ENCODE measurements at places on chromosomes 7 and 10. TPM values are rescaled to one million over a fixed set of nuclear protein-coding genes. Genes with fewer than 3 reads are reported as not detected.

- DNase-seq = peak; percentile 68
Measured at GRCh38 chr10:50740293-50740648, 535 bp downstream of the ASAH2B start.

- DNase-seq = no peak
Measured at GRCh38 chr7:151312831-151313809, 28.5 kb upstream of the NUB1 start.

DNA sequence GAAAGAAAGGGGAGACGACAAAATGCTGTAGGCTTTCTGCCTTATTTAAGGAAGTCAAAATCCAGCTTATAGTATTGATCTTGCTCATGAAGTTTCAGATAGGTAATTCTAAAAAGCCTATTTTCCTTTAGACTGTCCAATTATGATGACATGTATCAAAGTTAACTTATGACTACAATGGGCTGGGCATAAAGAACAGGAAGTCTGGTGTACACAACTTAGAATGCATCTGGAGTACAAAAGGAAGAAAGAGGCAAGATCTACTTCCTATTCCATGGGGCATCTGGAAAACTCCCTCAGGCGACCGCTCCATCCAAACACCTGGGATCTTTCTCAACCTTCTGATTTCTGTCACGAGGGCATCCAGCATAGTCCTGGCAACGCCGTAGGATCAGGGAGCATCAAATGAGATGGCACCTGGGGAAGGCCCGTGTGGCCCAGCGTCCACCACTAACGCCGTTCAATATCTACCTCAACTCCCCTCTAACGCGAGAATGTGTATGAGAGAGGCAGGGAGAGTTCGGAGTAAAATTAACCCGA is 512 bp downstream of the FAM24B start:
- no peak for DNase-seq

GRCh38 chr7:130231792-130232191 is 24.1 kb downstream of the SSMEM1 start:
- DNase-seq = no peak

The PCLO gene
- total RNA-seq = 0.57 TPM

DNA sequence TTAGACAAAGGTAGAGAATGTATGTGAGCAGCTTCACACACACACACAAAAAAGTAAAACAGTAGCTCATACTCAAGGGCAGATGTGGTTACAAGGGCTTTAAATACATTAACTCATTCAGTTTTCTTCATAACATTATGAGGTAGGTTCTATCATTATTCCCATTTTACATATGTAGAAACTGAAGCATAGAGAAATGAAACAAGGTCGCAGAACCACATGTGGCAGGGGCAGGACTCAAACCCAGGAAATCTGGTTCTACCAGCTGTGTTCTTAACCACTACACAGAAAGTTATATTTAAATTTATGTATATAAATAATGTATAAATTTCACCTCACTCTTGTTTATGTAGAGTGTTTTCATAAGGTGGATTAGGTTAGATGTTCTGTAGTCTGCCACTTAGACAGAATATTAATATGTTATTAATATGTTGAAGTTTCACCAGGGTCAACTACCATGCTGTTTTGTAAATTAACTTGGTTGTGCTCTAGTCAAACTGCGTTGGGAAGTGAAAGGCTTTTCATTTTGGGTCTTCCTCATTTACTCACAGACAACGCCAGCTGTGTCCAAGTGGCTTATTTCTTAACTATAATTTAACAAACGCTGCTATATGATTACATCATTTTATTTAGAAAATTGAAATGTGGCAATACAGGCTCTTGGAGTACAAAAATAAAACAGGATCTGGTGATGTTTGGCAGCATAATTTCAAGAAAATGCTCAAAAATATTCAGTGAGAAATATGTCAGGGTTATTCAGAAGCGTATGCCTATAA is 138.4 kb downstream of the MDFIC start:
- DNase-seq = no peak

The ETV1 gene
- 15.3 TPM for total RNA-seq

The TMEM254 gene
- 13.2 TPM for total RNA-seq

GRCh38 chr7:39948375-39948955 is 1.6 kb upstream of the CDK13 start:
- DNase-seq = no peak

- no peak for DNase-seq
Measured at GRCh38 chr10:1141261-1141660, 85.1 kb downstream of the WDR37 start.

GRCh38 chr10:69426376-69426727 is 9.6 kb upstream of the TACR2 start:
- no peak for DNase-seq

DNA sequence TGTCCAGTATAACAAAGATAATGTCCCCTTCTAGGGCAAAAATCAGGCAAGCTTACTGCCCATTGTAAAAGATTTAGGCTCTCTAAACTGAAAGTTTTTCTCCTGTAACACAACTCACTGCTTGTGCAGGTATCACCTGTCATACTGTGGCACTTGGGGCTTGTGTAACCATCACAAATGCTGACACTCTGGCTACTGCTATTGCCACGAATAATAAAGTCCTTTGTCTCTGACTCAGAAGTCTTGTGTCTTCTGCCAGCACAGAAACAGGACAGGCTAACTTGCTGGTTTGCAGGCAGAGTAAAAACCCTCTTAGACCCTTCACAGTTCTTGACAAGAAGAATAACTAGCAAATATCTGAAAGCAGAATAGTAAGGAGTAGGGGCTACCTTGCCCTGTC is 273.9 kb downstream of the RPS24 start:
- no peak for DNase-seq

GRCh38 chr7:79933144-79933543 is 201.5 kb upstream of the GNAI1 start:
- peak; percentile 63 for DNase-seq

GRCh38 chr10:21759232-21759631 is 225.2 kb downstream of the MLLT10 start:
- no peak for DNase-seq

The RBP3 gene
- not detected for total RNA-seq

DNA sequence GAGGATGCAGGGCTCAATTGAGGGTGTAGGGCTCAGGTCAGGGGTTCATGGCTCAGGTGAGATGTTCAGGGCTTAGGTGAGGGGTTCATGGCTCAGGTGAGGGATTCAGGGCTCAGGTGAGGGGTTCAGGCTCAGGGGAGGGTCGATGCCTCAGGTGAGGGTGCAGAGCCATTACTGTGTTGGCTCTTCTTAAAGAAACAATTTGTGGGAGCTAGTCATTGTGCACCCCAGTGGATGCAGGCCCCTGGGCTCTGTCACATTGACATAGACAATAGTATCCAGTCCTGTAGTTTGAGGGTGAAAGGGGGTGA is 86.7 kb downstream of the ADCY1 start:
- DNase-seq = no peak

DNA sequence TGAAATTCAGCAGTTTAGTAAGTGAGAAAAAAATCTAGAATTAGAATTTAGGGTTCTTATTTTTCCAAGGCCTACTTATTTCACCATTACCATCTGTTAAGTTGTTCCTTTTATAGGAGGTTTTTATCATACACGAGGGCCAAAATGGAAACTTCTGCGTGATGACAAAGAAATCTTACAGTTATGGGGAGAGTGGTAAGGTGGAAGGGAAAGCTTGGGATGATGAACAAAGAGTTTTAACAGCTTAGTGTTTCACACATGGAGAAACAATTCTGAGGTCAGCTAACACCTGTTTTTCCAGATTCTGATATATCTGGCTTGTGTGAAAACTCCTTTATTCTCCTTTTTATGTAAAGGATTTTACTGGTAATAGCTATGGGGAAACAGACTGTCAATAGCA is 49.8 kb upstream of the SEMA3C start:
- DNase-seq = no peak

DNA sequence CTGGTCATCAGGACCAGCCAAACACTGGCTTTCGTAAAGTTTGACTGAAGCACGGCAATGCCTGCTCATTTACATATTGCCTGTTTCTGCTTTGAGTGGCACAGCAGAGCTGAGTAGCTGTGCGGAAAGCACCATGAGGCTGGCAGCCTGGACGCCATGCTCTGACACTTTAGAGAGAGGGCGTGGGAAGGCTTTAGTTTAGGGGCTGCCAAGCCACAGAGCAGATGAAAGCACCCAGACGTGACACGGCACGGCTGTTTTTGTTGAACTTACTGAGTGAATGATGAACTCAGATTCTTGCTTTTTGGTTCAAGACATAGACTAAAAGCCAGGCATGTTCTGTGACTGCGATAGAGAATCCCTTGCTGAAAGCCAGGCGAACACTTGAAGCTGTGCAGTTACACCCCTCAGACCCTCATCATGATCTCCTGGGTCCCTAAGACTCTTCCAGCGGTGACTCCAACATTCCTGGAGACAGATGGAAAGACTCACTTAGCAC is 182.1 kb downstream of the ZMYND11 start:
- DNase-seq = no peak

- no peak for DNase-seq
Measured at GRCh38 chr7:150756166-150756565, 18.9 kb downstream of the GIMAP5 start.

The VENTX gene
- not detected for total RNA-seq

The SLC37A3 gene
- 25.6 TPM for total RNA-seq

GRCh38 chr10:59757966-59758365 is 4.7 kb upstream of the MRLN start:
- DNase-seq = peak; percentile 0

The NKX1-2 gene
- not detected for total RNA-seq

- no peak for DNase-seq
Measured at GRCh38 chr7:20111821-20112542, 105.2 kb downstream of the MACC1 start.

- DNase-seq = no peak
Measured at GRCh38 chr7:80821771-80822319, 97.0 kb downstream of the SEMA3C start.

The TEX47 gene
- total RNA-seq = not detected

DNA sequence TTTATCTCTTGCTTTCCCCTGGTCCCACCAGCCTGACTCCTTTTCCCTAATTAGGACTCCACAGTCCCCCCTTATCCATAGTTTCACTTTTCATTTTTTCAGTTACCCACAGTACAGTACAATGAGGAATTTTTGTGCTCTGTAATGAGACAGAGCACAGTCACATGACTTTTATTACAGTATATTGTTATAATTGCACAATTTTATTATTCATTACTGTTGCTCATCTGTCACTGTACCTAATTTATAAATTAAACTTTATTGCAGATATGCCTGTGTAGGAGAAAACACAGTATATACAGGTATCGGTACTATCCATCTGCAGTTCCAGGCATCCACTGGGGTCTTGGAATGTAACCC is 125.4 kb downstream of the KCNMA1 start:
- no peak for DNase-seq

The SPDYE2 gene
- total RNA-seq = not detected

DNA sequence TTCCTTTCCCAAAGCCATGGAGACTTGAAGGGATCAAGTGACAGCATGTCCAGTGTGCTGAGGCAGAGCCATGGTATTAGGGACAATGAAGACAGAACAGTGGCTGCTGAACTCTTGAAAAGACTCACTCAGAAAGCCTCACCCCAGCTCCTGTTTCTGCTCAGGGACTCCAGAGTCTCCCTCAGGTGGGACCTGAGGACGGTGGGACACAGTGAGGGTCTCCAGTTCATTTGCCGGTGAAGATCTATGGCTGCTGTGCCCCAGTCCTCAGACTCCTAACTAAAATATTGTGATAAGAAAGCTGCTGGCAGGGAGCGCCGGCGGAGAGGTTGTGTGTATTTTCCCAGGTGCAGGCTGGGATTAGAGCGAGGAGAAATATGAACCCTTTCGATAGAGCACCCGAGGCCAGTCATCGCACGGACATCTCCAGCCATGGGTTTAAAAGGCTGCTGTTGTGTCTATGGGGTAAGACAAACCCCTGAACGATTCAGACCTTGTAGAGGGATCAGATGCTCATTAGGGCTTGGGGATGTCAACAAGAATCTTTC is 57.2 kb downstream of the C7orf25 start:
- no peak for DNase-seq

The LRGUK gene
- not detected for total RNA-seq

- DNase-seq = no peak
Measured at GRCh38 chr10:12529976-12530375, 180.6 kb downstream of the CAMK1D start.

- DNase-seq = no peak
Measured at GRCh38 chr10:59905066-59905730, 1.2 kb downstream of the CCDC6 start.

DNA sequence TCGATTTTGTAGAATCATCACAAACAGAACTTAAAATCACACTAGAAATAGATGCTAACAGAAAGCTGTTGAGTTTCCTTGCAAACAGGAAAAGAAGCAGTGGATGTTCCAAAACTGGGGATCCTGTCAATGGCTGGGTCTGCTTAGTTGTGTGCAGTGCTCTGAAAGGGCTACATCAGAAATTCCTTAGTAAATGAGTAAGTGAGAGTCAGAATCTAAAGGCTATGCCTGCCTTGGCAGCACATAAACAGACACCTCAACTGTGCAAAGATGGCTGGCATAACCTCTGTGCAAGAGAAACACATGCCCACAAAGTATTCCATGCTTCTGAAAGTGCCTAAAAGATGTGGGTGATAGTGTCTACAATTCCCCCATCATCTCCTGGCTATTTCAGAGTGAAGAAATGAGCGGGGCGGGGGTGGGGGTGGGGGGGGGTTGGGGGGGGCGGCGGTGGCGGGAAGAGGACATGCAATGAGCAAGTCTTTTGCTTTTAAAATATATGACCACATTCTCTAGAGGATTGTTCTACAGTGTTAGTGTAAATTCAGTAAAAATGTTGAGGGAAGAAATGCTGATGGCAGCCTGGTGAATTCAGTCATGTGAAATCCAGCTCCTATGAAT is 138.1 kb upstream of the LAMB4 start:
- no peak for DNase-seq

GRCh38 chr7:64638822-64639221 is 27.1 kb upstream of the ZNF107 start:
- no peak for DNase-seq

- peak; percentile 35 for DNase-seq
Measured at GRCh38 chr10:132654708-132655661, 117.4 kb downstream of the INPP5A start.

GRCh38 chr10:110045772-110046171 is 38.0 kb downstream of the ADD3 start:
- no peak for DNase-seq

The SRPK2 gene
- 55.1 TPM for total RNA-seq

The CAMK2B gene
- total RNA-seq = not detected

The ITIH2 gene
- not detected for total RNA-seq

The PRRT4 gene
- not detected for total RNA-seq

The ELFN1 gene
- total RNA-seq = 1.8 TPM

- DNase-seq = peak; percentile 73
Measured at GRCh38 chr10:6204341-6205191, 1.8 kb downstream of the PFKFB3 start.

GRCh38 chr10:14611968-14612693 is 162.6 kb downstream of the FAM107B start:
- DNase-seq = no peak
